ENCODE measurements at places on chromosomes 11 and 22. TPM values are rescaled to one million over a fixed set of nuclear protein-coding genes. Genes with fewer than 3 reads are reported as not detected.

GLB1L3 gene
- total RNA-seq, result not detected

FBXO7 gene
- 33.5 TPM for total RNA-seq

FOLH1 gene
- total RNA-seq, result not detected

TMPRSS5 gene
- total RNA-seq, result 0.47 TPM

TMEM191C gene
- total RNA-seq, result 1.5 TPM

GGTLC3 gene
- total RNA-seq, result not detected

DNA sequence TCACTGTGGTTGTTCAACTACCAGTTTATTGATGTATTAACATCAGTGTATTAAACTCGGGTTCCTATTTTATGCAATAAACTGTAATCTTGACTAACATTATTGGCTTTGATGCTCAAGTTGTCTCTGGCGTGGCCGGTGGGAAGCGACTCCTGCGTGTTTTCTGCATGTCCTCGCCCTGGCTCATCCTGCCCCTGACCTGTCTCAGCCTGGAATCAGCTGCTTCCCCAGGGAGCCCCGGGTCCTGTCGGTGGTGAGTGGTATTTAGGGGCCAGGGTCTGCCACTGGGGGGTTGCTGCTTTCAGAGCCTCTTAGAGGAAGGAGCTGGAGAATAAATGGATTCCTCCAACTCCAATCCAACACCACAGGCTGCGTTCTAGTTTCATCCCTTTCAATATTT is 22.5 kb downstream of the IFITM10 start:
- H3K4me3 ChIP-seq, result no peak overlapping the region
- no peaks in the 10 kb centered on the region for H3K4me1 ChIP-seq
- no peak for DNase-seq
- no peak overlapping the region for H3K27ac ChIP-seq

DNA sequence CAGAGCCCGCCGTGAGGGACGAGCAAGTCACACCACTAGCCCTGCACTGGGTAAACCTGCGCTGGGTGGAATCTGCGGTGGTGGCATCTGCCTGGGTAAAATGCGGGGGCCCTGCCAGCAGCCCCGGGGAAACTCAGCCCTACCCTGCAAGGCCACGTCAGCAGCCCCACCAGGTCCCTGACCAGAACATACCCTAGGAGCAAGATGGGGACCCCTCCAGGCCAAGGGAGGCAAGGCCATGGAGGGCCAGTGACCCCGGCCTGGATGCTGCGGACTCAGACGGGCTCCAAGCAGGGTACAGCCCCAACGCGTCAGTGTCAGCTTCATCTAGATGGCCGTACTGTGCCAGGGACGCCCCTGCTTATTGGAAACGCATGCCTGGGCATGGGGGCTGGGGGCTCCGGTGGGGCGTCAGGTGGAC is 26.3 kb downstream of the TOLLIP start:
- H3K27me3 ChIP-seq, result no peaks in the 10 kb centered on the region
- no peak for DNase-seq
- no peak overlapping the region for H3K27ac ChIP-seq

- peaks cover 50% of the 10 kb centered on the region for H3K27me3 ChIP-seq
- H3K27ac ChIP-seq, result peak overlapping the region; percentile 33
- H3K4me1 ChIP-seq, result peaks cover 24% of the 10 kb centered on the region
- H3K4me3 ChIP-seq, result peak overlapping the region; percentile 69
- H3K36me3 ChIP-seq, result no peaks in the 10 kb centered on the region
Measured at GRCh38 chr11:10451426-10452116, 3.5 kb upstream of the AMPD3 start.

DNA sequence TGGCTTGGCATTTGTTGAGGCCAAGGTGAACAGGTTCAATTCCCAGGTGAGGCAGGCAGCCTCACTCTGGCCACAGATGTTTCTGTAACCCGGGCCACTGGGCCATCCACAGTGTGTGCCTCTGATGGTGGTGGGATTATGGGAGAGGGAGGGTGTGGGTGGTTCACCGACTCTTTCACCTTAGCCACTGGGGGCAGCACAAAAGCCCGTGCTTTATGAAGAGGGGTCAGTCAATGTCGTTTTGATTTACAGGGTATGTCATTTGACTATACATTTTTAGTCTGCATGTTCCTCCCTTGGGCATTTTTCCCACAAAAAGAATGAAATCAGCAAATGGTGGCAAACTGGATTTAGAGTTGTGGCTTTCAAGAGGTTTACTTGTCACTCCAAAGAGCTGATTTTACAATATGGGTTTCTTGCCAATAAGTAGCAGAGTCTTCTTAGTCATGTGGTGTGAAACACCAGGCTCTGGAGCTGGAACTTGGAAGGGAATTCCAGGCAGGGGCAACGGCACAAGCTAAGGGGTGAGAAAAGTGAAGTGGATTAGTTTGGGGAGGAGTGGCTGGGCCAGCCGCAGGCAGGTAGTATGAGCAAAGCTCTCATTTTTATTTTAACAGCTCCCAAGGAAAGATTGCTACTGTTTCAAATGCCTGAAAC is 217.8 kb upstream of the ZBED5 start:
- no peaks in the 10 kb centered on the region for H3K4me1 ChIP-seq
- no peak overlapping the region for H3K27ac ChIP-seq
- no peaks in the 10 kb centered on the region for H3K36me3 ChIP-seq
- H3K27me3 ChIP-seq, result peaks cover 18% of the 10 kb centered on the region
- no peak overlapping the region for H3K4me3 ChIP-seq

DNA sequence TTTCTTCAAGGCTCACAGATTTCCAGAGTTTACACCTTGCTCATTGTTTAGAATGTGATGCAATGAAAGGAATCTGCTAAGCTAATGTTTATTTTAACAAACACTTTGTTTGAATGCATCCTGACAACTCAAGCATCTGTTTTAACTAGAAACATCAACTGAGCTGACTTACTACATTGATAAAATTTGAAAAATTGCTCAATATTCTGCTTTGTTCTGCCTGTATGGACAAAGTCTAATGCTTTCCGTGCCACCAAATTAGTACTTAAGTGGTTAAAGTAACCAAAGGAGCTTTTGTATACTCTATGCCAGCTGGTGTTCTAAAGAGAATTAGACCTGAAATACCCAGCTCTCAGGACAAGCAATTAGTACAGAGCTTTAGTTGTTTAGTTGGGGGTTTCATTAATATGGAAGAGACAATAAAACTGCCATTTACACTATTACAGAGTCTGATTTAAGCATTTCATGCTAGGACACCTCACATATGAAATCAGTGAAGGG is 105.2 kb downstream of the MAML2 start:
- H3K4me1 ChIP-seq, result peaks cover 45% of the 10 kb centered on the region
- no peak for DNase-seq
- H3K27ac ChIP-seq, result no peak overlapping the region
- H3K4me3 ChIP-seq, result no peak overlapping the region
- no peaks in the 10 kb centered on the region for H3K27me3 ChIP-seq
- H3K36me3 ChIP-seq, result no peaks in the 10 kb centered on the region

DNA sequence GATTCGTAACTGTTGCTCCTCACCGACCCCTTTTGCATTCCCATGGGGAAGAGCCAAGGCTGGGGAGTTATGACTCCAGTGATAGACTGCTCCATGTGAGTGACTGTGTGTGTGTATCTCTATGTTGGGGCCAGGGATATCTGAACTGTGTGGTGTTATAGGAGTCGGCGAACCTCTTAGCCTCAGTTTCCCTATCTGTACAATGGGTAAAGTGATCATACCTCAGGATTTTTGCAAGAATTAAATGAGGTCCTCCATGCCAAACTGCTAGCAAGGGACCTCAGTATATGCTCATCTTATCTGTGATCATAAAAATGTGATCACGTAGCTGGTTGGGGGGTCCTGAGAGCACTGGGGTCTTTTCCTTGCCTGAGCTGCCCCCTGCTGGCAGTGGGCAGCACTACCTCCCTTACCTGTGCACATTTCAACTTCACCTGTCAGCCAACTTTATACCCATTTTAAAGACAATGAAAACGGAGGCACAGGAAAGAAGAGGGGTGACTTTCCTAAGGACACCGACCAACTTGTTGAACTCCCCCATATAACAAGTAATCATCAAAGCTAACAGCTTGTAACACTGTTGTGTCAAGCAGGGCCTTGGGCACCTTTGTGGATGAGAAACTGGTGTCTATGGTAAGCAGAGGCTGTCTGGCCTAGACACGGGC is 1.4 kb upstream of the DPP3 start:
- DNase-seq, result no peak
- no peaks in the 10 kb centered on the region for H3K27me3 ChIP-seq
- peaks cover 22% of the 10 kb centered on the region for H3K36me3 ChIP-seq
- H3K4me3 ChIP-seq, result peak overlapping the region; percentile 78
- peak overlapping the region; percentile 92 for H3K27ac ChIP-seq
- H3K4me1 ChIP-seq, result peaks cover 25% of the 10 kb centered on the region

DNA sequence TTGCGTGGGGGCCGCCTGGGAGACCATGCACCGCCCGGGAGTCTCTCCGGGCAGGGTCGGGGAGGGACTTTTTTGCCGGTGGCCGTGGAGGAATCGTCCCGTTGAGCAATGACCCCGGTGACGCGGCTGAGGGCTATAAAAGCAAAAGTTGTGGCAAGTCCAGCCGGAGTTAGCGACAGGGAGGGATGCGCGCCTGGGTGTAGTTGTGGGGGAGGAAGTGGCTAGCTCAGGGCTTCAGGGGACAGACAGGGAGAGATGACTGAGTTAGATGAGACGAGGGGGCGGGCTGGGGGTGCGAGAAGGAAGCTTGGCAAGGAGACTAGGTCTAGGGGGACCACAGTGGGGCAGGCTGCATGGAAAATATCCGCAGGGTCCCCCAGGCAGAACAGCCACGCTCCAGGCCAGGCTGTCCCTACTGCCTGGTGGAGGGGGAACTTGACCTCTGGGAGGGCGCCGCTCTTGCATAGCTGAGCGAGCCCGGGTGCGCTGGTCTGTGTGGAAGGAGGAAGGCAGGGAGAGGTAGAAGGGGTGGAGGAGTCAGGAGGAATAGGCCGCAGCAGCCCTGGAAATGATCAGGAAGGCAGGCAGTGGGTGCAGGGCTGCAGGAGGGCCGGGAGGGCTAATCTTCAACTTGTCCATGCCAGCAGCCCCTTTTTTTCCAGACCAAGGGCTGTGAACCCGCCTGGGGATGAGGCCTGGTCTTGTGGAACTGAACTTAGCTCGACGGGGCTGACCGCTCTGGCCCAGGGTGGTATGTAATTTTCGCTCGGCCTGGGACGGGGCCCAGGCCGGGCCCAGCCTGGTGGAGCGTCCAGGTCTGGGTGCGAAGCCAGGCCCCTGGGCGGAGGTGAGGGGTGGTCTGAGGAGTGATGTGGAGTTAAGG is at the start of gene NEAT1:
Gene NEAT1, plus strand, starts transcription at position 166 of the 883 bp plus-strand sequence.
- H3K36me3 ChIP-seq, result peaks cover 48% of the 10 kb centered on the region
- no peaks in the 10 kb centered on the region for H3K27me3 ChIP-seq
- peak within 1 kb of the TSS; percentile 100 for H3K27ac ChIP-seq
- peak; percentile 97 for DNase-seq
- H3K4me3 ChIP-seq, result peak within 1 kb of the TSS; percentile 80

DNA sequence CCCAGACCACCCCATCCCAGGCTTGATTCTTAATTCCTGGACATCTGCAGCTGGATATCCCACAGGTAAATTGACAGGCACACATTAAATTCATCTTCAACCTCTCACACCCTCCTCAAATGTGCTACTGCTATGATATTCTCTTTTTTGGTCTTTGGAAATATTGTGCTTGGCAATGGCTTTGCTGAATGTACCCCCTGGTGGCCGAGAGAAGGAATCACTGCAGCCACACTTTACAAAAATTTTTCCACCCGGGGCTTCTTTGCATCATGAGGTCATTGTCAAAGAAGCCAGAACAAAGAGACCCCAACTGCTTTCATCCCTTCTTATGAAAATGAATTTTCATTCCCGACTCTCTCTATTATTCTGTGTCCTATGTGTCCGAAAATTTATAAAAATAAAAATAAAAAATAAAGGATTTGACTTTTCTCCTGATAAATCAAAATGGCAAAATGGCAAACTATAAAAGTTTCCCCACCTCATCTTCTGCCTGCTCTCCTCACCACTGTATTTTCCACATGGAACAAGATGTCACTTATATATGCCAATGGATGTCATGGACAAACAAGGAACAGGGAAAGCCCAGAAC is 15.0 kb upstream of the CYB5R2 start:
- peaks cover 33% of the 10 kb centered on the region for H3K27me3 ChIP-seq
- no peaks in the 10 kb centered on the region for H3K36me3 ChIP-seq
- H3K4me1 ChIP-seq, result no peaks in the 10 kb centered on the region
- no peak overlapping the region for H3K4me3 ChIP-seq
- no peak overlapping the region for H3K27ac ChIP-seq

DNA sequence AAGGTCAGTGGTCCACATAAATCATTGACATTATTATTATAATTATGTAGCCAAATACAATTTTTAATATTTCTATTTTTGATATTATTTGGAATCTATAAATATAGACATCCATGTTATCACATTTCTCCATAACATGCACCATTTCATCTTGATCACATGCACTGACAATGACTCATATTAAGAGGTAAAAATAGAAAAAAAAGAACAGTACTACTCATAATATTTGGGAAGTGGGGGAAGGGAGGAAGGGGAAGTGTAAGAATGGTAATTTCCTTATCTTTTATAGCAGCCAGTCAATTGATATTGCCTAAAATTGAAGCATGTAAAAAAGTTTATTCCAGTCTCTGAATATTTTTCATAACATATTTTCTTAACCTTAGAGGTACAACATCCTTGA is 72.3 kb downstream of the ADM start:
- no peaks in the 10 kb centered on the region for H3K27me3 ChIP-seq
- H3K4me3 ChIP-seq, result no peak overlapping the region
- H3K4me1 ChIP-seq, result peaks cover 18% of the 10 kb centered on the region
- no peaks in the 10 kb centered on the region for H3K36me3 ChIP-seq
- DNase-seq, result no peak

DNA sequence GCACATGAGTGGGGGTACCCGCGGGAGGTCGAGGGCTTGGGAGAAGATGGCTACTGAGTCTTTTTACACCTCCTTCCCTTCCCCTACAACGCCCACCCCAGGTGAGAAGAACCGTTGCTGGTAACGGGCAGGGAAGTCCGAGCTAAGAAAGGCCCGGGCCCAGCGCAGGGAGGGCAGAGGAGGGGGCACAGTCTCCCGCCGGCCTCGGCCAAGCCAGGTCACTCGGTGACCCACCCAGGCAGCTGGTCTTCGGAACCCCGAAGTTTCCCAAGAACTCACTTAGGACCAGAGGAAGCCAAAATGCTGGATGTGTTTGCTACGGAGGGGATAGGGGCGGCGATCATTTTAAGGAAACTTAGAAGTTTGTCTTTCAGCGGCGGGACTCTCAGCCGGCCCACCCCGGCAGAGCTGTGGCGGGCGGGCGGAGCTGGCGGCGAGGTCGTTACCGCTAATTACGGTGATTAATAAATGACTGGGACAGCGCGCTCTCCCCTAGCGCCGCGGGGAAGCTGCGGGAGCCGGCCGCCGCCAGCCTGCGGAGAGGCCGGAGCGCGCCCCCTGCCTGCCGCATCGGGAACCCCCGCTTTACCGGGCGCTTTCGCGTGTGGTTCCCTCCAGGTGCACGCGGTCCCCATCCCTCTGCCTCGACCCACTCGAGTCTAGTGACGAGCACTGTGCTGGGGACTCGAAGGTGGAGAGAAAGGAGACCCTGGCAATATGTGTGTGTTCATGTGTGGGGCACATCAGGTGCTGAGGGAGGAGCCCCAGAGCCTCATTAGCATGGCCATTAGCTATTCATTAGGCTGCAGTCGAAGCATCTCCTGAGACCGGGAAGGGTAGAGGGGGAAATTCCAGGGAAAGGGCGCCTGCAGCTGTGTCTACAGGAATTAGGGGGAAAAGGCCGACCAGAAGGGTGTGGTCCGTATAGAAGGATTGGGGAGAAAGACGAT is 945 bp downstream of the ROBO3 start:
- no peak for DNase-seq
- H3K4me1 ChIP-seq, result peaks cover 62% of the 10 kb centered on the region
- H3K27ac ChIP-seq, result no peak overlapping the region

- H3K36me3 ChIP-seq, result no peaks in the 10 kb centered on the region
- no peak for DNase-seq
- no peaks in the 10 kb centered on the region for H3K4me1 ChIP-seq
- no peak overlapping the region for H3K27ac ChIP-seq
Measured at GRCh38 chr11:80103142-80103859, 662.5 kb upstream of the TENM4 start.

Measured in left ventricle myocardium inferior (tissue), 1 donor.